ENCODE measurements at places on chromosomes 7 and 10.

DNA sequence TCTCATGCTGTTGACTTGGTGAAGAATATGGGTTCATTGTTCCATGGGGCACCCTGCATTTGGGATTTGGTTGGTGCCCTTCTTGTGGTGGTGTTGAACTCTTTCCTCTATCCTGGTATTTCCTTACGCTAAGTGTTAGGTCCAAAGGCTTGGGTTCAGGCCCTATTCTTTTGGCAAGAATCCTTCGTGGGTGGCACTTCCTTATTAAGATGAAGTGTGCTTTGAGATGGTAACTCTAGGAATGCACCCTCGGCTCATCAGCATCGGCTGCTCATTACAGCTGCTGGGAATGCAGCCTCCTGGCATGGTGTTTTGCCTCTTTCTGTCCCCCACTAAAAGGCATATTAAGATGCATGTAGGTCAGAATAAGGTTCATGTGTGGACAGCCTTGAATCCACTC, 380.7 kb downstream of the RPS24 start:
- no peak for DNase-seq

GRCh38 chr10:85604136-85604725, 762.4 kb downstream of the GRID1 start:
- DNase-seq: no peak

DNA sequence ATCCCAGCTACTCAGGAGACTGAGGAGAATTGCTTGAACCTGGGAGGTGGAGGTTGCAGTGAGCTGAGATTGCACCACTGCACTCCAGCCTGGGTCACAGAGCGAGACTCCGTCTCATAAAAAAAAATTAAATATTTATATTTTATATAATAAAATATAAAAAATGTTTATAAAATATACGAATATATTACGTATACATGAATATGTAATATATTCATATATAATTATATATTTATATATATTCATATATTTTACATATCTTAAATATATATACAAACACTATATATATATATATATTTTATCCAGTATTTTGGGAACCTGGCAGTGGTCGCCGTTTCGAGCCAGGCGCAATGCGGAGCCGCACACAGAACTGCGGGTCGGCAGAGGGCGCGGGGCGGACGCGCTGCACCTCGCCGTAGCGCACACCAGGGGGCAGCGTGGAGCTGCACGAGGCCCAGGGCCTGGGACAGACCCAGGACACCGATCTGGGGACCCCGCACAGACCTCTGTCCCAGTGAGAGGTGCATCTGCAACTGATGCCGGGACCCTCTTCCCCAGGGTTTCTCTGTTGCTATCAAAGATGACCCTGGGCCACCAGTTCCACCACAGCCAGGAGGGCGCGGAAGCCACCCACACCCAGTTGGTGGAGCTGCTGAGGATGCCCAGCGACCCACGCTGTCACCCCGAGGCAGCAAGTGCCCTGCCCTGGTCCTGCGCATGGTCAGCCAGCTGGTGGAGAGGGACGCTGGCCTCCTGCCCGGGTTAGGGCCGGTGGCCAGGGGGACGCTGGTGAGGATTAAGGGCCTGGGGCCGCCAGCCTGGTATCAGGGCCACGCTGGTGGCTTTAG, 22.7 kb downstream of the AP5Z1 start:
- DNase-seq: no peak

DNA sequence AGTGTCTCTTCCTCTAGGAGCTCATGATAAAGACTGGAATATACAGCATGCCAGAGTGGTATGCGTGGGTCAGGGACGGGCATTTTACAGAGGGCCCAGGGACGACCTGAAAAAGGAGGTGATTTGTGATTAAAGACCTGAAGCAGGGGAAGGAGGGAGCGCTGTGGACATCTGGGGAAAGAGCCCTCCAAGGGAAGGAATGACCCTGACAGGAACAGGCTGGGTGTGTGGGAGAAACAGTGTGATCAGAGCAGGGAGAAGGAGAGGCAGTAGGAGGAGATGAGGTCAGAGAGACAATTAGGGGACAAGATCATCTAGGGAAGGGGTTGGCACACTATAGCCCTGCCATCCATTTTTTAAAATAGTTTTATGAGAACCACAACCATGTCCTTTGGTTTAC, 3.4 kb upstream of the RASSF4 start:
- no peak for DNase-seq

DNA sequence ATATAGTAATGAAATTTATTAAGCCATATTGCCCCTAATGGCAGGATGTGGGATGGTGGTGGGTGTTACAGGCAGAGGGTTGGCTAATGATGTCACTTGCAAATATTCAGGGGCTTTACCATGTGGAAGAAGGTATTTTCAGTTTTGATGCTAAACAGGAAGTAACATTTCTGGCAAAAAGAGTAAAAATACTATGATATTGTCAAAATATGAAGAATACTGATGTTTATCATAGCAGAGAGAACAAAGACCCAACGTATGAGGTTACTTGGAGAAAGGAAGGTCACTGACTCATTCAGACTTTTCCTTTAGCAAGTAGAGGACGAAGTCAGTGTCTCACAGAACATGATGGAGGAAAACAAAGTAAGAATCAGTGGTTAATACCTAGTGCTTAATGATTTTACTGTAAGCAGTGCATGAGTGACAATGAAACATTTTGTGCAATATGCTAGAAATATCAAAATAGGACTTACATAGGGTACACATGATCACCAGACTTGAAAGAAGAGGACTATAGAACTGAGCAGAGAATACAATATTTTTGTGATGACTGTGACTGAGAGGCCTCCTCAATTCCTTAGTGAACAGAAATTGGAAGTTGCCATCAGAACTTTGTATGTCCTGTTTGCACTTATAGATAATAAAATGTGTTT, 89.7 kb upstream of the STEAP4 start:
- no peak for DNase-seq

DNA sequence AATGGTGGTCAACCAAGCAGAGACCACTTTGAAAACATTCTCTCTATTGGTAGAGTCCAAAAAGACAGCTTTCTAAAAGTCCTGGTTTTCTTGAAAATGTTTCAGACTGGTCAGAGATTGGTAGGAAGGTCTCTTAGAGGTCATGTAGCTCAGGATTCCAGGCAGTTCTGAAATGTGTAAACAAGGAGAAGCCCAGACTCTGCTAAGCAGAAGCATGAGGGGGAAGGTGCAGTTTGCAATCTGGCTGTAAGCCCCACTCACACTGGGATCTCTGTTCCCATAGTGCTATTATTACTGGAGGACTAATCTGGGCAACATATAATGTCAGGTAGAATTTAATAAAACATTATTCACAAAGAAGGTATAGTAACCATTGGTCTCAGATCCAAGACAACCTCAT, 101.1 kb downstream of the MAGI2 start:
- DNase-seq: no peak

DNA sequence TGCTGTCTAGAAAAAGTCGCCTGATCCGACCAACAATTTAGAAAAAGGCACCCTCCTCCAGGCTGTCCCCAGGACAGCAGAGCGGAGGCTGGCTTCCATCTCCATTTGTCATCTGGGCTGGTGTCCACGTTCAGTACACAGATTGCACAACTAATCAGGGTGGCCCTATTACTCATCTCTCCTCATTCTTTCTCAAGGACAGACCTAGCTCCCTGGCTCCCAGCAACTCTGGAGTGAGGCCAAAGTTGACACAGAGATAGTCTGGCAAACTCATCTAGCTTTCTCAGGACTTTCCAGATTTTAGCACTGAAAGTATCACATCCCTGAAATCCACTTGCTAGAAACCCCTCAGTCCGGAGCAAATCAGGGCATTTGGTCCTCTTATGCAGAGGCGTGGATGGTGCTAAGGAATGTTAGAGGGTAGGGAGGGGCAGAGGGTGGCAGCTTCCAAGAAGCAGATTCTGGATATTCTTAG, 75.1 kb downstream of the DNAH11 start:
- no peak for DNase-seq

DNA sequence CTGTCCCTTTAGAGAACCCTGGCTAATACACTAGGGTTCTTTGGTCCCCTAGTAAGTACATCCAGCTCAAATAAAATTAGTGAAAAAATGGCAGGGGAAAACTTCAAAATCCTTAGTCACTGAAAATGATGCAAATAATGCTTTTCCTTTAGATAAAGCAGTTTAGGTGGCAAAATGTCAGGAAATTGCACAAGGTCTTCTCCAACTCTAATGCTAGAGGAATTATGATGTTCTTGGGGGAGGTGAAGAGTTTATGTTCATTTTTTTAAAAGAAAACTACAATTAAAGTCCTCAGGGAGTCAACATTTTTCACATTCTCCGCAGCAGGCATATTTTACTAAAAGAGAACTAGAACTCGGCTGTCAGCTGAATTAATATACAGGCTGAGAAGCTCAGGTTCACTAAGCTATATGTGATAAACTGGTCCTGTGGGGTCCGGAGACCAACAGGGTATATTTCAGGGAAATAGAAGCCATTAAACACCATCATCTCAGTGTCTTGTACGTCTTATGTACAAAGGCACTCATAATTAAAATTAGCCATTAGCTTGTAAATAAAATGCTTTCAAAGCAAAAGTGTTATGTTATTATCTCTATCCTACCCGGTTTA, 1164.7 kb upstream of the AUTS2 start:
- DNase-seq: no peak

DNA sequence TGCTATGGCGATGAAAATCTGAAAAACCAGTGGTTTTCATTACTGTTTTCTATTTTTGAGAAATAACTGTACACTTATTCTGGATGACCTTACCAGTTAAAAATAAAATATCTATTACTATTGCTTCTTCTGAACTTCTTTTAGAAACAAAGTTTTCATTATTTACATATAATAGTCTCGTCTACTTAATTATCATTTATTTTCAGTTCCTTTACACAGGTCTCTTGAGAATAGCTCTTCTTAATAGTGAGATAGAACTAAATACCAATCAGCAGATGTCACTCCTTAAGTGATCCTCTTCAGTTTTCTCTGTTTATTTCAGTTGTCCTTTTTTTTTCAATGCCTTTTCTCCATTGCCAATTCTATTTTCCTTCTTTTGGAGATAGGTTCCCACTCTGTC, 4.3 kb upstream of the GLCCI1 start:
- DNase-seq: no peak

DNA sequence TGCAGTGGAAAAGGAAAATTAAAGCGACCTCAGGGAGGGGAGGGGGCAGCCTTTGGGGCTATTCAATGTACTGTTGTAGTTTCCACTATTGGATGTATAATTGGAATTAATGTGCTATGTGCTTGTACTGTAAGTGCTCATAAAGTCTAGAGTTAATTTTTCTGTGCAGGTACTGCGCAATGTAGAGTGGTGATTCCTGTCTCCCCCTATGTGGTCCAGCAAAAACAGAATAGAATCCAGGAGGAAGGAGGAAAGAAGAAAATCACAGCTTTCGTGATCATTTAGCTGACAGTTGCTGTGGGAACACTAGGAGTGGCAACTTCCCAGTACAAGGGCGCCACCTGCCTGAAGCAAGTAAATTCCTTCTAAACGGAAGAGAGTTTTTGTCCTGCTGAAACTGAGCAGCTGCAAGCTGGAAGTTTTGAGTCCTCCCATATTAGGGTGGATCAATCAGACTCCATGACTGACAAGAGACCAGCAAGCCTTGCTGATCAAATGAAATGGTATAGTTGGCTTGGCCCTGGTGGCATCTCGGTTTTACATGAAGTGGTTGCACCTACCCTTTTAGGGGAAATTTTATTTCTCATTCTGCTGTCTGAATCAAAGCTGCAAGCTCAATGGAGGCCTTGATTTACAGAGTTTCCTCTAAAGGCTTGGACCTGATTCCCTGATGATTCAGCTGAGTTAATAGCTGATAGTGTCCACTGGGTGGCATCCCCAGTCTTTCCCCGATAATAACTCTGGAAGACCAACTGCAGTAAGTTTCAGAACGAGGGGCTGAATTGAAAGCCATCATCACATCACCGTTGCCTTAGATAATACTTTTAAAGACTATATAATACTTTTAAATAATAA, 299.8 kb downstream of the HGF start:
- DNase-seq: peak; percentile 72

DNA sequence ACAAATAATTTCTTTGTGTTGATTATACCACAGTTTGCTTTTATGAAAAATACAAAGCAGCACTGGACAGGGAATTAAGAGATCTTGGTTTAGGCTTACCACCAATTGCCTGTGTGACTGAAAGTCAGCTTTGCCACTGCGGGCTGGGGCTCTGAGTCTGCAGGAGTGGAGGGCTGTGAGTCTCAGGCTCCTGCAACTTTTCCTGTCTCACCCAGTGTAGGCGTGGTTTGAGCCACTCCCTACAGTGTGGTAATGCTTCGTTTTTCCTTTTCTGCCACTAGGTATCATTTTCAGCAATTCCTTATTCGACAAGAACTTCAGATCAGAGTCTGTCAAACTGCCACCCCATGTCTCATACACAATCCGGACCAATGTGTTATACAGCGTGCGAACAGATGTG, 180.6 kb downstream of the ABCA13 start:
- no peak for DNase-seq

DNA sequence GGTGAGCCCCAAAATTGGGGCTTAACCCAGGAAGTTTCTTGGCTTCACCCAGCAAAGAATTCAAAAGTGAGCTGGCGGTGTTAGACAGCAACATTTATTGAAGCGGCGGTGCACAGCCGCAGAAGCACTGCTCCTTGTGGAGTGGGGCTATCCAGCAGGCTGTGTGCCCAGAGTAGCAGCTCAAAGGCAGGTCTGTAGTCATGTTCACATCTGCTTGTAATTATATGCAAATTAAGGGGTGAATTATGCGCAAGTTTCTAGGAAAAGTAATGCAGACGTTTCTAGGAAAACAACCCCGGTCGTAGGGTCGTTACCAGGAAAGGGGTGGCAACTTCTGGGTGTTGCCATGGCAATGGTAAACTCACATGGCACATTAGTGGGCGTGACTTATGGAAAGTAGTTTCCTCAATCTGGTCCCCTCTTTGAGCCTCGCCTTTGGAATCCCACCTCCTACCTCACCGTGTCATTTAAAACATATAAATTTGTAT, 13.7 kb upstream of the KBTBD2 start:
- no peak for DNase-seq

GRCh38 chr10:14617852-14618251, 156.8 kb downstream of the FAM107B start:
- no peak for DNase-seq

DNA sequence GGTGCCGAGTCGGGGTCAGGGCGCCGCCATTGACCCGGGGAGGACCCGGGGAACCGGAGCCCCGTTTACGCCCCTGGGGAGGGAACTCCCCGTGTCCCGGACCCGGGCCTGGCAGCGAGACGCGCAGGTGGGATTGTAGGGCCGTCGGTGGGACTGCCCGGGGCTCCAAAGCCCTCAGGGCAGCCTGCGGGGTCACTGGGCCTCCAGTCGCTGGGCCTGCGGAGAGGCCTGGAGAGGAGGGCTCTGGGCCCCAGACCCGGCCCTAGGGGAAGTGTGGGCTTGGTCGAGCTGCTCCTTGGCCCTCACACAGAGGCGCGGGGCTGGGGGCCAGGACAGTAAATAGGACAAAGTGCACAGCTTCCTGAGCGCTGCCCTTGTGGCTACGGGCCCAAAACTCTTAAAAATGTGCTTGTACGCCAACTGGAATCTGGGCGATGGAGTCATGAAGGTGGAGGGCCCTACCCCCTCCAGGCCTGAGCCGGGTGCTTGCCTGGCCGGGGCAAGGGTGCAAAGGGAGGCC, 657 bp downstream of the ECHDC3 start:
- no peak for DNase-seq

All from NCI-H2081 (cell line).